ENCODE measurements at places on chromosomes 16 and 17.
A peak's percentile ranks its signal among the peaks of the same experiment; 100 is the strongest.

DNA sequence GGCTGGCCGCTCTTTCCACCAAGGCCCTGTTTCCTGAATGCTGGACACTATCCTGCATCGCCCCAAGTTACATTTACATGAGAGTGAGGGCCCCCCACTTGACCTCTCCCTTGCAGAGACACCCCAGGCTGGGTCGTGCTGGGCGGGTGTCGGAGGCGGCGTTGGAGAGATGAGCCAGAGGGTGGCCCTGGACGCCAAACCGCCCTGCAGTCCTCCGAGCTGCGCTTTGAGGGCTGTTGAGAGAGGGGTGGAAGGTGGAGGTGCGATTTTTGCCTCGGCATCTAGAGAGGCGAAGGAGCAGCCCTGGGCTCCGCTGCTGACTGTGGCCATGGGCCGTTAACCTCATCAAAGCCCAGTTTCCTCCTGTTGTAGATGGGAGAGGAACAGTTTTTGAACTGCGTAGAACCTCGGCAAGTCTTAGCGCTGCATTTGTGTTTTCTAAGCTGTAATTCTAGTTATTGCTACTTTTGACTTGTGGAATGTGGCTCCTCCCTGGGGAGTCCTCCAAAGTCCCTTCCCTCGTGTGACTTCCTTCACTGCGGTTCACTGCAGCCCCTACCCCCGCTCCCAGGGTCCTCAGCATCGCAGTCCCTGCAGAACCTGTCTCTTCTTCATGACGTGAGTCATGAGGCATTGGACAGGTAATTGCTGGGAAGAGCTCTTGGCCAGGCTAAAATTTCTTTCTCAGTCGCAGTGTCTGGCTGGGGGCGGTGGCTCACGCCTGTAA lies 986 bp upstream of the ELOB start:
- DNase-seq: peak; percentile 36

GRCh38 chr16:17301184-17301583 lies 169.6 kb downstream of the XYLT1 start:
- DNase-seq: no peak

DNA sequence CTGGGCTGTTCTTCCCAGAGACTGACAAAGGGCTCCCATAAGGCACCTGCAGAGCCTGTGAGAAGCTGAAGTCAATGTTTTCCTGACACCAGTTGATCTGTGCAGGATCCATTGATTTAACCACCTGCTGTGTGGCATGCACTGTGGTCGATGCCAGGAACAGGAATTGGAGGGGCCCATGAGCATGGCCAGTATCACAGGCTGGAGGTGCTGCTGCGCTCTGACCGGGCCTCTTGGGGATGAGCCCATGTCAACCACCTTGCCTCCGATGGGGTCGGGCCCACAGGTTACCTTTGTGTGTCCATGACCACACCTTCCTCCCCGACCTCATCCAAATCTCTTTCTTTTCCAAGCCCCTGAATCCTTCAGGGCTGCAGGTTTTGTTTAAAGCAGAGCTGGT lies 18.2 kb upstream of the STH start:
- no peak for DNase-seq

DNA sequence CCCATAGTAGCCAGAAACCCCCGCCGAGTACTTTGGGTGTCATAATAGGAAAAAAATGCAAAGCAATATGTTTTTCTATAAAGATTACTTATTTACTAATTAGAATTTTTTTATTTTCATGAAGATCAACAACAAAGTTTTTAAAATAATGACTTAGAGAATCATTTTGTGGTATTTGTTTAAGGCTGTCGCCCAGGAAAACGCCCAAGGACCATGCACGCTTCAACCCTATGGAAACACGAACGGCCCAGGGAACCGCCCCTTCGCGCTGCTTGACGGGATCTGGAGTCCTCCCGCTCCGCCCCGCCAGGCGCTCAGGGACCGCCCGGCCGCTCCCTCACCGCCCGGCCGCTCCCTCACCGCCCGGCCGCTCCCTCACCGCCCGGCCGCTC lies 408 bp upstream of the KPNA2 start:
- no peak for DNase-seq

- no peak for DNase-seq
Measured at GRCh38 chr16:69935278-69935711, 15.8 kb upstream of the CLEC18A start.

DNA sequence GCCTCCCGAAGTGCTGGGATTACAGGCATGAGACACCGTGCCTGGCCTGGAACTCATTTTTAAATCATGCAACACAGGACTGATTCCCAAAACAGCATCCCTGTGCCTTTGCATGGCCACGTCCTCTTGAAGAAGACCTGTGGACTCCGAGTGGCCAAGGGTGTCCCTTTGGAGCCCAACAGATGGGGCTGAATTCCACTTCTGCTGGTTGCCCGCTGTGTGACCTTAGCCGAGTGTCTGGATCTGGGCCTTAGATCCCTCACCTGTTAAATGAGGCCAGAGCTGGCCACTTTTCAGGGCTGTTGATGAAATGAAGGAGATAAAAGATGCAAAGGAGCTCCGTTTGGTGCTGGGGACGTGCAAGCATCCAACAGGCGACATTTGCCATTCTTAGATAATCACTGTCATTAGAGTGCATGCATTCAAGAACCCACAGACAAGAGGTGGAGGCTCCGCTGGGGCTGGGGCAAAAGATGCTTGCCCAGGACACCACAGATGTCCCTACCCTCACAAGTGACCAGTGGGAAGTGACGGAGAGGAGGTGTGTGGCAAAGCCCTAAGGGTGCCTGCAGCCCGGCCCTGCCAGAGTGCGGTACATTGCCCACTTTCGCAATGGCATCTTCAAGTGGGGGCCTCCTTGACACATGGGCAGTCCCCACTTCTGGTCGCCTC lies 354.1 kb upstream of the TNRC6C start:
- no peak for DNase-seq

DNA sequence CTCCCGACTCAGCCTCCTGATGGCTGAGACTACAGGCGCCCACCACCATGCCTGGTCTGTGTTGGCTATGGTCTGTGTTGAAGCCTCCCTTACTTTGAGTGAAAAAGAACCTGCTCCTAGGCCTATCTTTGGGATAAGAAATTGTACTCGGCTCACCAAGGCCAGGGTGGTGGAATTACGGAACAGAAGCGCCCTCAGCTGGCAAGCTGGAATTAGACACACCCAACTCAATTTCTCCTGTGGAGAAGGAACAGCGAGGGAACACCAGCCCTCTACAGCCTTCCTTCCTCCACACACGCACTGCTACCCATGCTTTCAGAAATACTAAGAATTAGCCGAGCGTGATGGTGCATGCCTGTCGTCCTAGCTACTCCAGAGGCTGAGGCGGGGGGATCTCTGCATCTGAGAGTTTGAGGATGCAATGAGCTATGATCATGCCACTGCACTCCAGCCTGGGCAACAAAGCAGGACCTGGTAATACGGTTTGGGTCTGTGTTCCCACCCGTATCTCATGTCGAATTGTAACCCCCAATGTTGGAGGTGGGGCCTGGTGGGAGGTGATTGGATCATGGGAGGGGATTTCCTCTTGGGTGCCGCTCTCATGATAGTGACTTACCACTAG lies 40.1 kb upstream of the RBBP6 start:
- peak; percentile 16 for DNase-seq

GRCh38 chr16:74700116-74700437 lies 585 bp downstream of the MLKL start:
- DNase-seq: no peak

- no peak for DNase-seq
Measured at GRCh38 chr16:8063159-8063558, 527.2 kb downstream of the TMEM114 start.

- no peak for DNase-seq
Measured at GRCh38 chr16:84614968-84615813, 2.7 kb downstream of the COTL1 start.
